Ecto neural progenitor cell (in vitro differentiated cells): ENCODE measurements at places on chromosomes 2 and 18.
A peak's percentile ranks its signal among the peaks of the same experiment; 100 is the strongest.

DNA sequence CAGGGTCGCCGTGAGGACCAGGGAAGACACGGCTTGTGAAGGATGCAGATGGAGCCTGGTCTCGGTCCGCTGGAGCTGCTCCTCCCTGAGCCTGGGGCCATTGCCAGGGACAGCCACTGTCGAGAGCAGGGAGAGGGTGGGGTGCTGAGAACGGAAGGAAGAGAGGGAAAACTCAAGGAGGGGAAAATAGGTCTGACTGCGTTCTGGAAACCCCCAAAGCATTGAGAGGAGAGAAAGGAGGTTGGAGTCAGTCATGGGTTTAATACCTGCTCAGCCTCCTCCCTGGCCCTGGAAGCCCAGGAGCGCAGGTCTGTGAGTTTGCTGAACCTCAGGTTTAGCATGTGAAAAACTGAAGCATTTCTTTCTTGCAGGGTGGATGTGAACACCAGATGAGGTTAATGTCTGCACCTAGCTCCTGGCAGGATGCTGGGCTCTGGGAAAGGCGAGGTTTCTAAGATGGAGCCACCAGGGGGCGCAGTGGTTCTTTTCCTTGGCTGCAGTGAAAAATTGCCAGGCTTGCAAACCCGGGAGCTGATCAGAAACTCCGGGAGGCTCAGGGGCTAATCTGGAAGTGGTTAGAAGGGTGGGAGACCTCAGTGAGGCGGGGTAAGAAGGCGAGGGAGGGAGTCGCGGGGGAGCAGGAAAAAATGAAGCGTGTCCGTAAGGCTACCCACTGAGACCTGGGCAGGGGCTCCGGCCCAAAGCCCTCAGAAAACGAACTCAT lies 33.6 kb upstream of the RNF149 start:
- peak; percentile 85 for DNase-seq

GRCh38 chr2:105820691-105821090 lies 76.0 kb downstream of the NCK2 start:
- no peak for DNase-seq

DNA sequence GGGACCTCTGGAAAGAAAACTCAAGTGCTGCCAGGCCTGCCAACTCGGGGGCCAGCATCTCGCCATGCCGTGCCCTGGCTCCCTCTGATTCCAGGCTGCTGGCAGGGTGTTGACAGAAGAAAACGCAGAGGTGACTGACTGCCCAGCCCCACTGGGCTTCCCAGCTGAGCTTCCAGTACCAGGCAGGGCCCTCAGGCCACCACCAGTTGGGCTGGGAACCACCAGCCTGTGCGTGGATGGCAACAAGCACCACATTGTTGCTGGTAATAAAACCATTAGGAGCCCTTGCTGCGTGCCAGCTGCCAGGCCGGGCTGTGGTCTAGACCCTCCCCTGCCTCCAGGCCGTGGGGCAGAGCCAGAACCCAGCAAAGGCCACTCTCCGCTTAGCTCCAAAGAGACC lies 9.2 kb downstream of the DNMT3A start:
- no peak for DNase-seq

DNA sequence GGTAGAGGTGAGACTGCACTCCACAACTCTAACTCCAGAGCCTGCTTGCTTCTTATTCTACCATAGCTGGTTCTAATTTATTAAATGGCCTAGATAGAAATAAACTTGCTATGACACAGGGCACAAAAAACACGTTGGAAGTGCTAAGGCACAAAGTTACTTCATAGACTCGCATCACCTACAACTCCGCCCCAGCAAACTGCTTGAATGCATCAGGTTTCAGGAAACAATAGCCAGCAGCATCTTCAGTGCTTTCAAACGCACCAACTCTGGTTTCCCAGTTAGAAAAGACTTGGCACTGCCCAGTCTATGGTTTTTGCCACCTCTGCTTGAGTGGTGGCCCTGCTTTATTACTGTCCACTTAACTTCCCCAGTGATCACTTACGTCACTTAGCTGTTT lies 142.6 kb downstream of the RIF1 start:
- no peak for DNase-seq

GRCh38 chr2:42895134-42895790 lies 102.9 kb upstream of the HAAO start:
- DNase-seq: no peak
